ENCODE measurements at places on chromosomes 5 and 9.

DNA sequence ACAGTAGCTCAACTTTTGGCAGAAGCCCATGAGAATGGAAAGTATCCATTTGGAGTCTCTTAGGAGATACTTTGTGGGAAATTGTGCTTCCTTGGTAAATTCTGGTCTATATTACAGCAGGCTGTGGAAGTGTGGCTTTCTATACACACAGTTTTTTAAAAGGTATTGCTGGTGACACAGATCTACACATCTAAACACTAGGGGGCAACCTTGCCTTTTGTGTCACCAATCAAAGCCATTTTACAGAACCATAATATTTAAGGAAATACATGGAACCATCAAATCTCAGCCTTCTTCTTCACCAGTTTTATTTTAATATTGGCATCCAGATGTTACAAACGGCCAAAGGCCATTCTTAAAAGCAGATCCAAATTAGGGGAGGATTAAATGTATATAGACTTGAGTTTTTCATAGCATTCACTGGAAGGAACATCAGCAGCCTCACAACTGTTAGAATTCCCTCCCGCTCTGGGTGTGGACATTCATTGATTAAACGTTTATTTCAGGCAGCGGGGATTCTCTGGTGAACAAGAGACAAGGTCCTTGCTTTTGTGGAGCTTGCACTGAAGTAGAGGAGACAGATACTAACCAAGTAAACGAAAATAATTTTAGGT, 132.4 kb upstream of the EPB41L4A start:
- DNase-seq: no peak

- no peak for DNase-seq
These were observed 36.9 kb upstream of the SRP19 start for GRCh38 chr5:112824197-112824596.

DNA sequence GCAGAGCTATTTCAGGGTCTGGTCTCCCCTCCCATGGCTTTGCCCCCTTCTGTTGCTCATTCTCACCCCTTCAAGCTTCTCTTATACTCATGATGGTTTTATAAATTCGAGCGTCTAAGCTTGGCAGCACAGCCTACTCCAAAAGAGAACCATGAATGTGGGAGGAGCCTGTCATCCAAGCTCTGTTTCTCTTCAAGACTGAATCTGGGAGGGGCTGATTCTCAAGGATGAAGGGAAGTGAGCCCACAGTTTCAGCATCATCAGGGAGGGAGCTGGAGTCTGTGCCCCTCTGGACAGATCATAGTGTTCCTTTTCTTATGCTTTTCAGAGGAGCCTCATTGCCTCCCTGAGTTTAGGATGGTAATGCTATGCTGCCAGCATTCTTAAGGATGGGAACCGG, 168.6 kb downstream of the CFAP90 start:
- no peak for DNase-seq

GRCh38 chr5:8396246-8396645, 527.3 kb downstream of the MTRR start:
- no peak for DNase-seq

DNA sequence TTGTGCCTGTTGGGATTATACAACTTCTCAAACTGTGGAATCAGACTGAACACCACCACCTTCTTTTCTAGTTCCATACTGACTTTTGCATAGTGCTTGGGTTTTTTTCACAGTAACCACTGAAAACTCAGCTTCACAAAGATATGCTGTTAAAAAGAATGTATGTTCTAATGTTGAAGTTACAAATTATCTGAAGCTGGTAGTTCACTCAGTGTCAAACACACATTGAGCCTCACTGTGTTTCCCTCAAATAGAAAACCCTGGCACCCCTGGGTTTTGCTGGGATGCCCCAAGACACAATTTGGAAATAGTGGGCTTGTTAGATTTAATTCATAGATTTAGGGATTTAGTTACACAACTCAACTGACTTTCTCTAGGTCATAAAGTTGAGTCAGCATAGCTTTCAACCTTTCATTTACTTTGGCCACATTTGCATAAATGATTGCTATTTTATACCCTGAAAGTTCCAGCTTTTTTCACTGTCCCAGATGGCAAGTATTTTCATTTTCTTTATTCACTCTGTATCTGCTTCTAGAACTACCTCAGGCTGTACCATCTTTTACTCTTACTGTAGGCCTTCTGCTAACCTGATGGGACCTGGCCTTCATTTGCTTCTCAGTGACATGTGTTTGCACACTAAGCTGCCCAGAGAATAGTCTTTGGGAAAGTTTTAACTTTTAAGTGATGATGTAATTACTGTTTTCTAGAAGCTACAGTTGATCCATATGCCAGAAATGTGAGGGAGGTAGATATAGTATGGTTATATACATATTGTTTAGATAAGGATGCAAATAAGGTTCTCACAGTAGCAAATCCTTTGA, 115.1 kb downstream of the CDC42SE2 start:
- no peak for DNase-seq

DNA sequence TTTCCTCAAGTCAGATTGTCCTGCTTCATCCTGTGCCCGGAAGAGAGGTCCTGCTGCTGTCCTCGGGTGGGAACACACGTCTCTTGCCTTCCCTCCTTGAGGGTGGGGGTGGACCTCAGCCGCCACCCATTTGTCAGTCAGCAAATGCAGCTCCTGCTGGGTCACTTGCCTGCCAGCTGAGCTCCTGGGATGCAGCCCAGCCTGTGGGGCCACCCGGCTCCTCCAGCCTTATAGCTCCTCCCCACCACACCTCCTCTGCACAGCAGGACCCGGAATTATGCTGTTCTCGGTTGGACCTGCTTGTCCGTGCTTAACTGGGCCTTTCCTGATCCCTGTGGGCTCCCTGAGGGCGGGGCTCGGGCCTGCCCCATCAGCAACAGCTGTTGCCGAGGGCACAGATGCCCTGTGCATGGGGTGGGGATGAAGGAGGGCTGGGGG, 52.7 kb downstream of the RXRA start:
- DNase-seq: peak; percentile 69

DNA sequence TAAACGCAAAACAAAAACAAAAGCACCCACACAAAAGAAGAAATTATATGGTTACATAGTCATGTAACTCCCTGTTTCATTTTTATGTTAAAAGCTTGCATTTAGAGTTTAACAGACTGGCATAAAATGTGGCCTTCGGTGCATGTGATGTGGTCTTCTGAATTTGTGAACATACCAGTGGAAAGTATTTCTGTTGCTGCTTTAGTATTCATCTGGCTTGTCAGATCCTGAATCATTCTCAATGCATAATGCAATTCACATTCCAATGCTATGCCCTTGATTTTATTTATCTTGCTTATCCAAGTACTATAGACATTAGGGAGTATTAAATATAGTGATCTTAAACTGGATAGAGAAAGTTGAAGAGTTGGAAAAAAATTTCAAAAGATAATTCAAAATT, 740.2 kb upstream of the ZNF608 start:
- no peak for DNase-seq

- DNase-seq: no peak
These were observed 84.1 kb downstream of the PHF2 start for GRCh38 chr9:93660352-93661046.

GRCh38 chr9:89378541-89378940, 60.2 kb downstream of the SECISBP2 start:
- DNase-seq: no peak

GRCh38 chr5:88707216-88707965, 175.6 kb downstream of the MEF2C start:
- no peak for DNase-seq

DNA sequence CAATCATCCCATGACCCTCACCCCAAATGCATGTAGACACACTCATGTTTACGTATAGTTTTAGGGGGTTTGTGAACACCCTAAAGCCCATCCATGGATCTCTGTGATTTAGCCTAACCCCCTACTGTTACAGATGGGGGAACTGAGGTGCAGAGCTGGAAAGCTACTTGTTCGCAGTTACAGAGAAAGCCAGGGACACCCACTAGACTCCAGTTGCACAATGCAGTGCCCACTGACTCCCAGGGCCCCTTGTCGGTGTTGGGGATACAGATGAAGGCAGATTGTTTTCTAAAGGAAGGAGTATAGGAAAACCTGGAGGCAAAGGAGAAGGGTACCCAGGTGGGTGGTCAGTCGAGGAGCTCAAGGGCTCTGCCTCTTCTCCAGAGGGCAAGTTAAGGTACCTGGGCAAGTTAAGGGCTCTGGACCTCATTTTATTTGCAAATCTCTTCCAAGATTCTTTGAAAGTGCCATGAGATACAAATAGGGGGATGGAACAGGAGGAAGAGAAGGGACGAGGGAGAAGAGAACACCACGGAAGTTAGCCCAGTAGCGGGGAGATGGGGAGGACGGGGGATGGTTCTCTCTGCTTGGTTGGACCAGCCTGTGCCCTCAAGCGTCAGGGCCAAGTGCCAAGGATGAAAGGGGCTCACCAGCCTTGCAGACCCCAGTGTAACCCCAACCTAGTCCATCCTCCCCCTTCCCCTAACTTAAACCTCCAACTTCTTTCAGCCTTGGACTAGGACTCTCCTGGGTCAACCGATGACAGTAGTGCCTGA, 958 bp downstream of the MYOZ3 start:
- no peak for DNase-seq

DNA sequence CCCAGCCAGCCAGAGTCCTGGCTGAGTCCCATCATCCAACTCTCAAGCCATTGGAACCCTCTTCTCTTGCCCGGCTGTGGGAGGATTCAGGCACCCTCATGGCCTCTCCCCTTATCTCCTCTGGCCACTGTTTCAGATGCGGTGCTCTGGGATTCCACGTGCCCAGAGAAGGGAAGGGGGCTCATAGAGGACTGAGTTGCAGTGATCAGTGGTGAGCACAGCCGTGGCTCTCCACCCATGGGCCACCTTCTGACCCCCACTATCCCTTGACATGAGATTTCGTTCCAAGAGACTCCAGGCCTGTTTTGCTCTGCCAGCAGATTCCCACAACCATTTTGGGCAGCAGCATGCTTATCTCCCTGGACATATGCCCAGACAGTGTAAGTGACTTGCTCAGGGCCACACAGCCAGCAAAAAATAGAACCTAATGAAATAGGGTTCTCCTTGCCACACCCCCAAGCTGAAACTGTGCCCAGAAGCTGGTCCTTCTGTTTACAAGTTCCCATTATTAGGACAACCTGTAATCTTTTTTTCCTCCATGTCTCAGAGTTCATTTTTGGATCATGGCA, 2.7 kb downstream of the GPX3 start:
- no peak for DNase-seq

GRCh38 chr5:83249156-83249555, 171.8 kb downstream of the XRCC4 start:
- no peak for DNase-seq

GRCh38 chr5:55226027-55226933, 835 bp downstream of the MCIDAS start:
- DNase-seq: peak; percentile 81

- no peak for DNase-seq
These were observed 54.3 kb downstream of the ADGRV1 start for GRCh38 chr5:90612919-90613318.

DNA sequence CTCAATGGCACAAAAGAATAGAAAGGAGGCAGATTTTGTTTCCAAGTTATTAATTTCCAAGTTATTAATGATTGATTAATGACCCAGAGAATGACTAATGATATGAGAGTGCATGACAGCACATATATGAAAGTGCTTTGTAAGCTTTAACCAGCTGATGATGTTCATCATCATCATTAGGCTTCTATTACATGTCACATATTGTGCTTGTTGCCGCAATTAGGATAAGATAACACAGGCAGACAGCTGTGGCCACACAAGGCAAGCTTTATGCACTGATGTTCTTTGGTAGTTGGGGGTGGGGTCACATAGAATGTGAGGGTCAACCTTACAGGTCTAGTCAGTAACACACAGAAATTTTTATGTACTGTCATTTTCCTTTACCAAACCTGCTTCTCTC, 219.7 kb downstream of the TRPM3 start:
- no peak for DNase-seq

DNA sequence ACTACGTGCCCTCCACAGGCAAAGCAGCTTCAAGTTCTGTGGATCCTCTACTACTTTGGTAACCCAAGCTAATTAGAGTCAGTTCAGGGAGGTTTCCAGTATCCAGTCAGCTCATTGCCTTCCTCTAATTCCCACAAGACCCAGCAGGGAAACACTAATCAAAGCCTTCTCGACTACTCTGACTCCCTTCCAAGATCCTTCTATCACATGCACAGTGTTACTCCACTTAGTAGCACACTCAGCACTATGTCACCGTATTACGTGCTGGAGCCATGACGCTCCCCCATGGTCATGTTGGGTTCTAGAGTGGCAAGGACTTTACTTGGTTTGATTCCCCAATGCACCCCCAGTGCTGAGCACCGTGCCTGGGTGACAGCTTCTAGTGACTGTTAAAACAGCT, 53.0 kb downstream of the DCP2 start:
- no peak for DNase-seq

DNA sequence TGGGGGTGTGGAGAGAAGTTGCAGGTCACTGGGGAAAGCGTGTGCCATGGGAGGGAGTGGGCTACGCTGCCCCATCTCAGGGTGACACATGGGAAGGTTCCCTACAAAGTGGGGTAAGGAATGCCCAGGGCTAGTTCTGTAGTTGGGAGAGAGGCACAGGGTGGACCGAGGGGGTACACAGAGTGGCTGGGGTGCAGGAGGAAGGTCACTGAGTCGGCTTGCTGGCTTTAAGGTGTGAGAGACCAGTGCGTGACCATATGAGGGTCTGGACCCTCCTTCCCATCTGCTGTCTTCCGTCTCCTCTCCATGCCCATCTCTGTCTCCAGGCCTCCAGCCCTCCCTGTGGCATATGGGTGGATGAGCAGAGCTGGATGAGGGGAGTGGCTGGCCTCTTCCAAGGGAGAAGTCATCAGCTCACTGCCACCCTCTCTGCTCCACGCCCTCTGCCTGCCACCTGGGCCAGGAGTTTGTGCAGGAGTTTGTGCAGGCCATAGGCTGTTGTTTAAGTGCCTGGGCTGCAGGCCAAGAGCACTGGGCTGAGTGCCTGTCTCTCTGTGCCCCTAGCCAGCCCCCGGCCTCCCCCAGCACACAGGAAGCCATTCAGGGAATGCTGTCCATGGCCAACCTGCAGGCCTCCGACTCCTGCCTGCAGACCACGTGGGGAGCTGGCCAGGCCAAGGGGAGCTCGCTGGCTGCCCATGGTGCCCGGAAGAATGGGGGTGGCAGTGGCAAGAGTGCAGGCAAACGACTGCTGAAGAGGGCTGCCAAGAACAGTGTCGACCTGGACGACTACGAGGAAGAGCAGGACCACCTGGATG, 96.8 kb downstream of the PHF2 start:
- DNase-seq: peak; percentile 60

DNA sequence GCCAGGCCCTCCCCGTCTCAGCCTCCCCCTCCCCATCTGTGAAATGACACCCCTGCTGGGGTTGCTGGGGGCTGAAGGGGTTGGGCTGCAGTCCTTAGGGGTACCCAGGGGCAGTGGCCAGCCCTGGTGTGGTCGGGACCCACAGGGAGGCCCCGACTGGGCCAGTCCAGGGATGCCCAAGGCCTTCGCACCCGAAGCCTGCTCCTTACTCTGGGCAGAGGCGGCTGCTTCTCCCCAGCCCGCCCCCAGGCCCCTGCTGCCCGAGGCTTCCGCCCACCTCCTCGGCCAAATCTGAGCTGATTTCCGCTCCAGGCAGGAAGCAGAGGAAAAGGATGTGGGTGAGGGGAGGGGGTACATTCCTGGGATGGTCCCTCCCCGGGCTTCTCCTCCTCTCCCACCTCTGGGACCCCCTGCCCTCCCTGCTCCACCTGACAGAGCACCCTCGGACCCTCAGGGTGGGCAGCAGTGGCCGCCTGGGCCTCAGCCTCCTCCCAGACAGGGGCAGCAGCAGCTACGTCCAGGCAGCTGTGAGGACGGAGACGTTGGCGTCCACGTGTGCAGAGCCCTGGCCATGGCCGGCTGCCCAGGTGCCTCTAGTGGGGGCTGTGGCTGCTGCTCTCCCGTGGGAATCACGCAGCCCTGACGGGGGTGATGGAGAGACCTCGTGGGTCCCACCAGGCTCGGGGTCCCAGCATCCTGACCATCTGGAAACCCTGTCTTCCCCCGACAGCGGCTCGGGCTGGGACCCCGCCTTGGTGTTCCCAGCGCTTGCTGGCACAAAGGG, 4.2 kb upstream of the NRARP start:
- DNase-seq: peak; percentile 58

Measured in right forelimb (tissue), 1 donor.